ENCODE measurements at places on chromosomes 5 and 9. TPM values are rescaled to one million over a fixed set of nuclear protein-coding genes. Genes with fewer than 3 reads are reported as not detected.

DNA sequence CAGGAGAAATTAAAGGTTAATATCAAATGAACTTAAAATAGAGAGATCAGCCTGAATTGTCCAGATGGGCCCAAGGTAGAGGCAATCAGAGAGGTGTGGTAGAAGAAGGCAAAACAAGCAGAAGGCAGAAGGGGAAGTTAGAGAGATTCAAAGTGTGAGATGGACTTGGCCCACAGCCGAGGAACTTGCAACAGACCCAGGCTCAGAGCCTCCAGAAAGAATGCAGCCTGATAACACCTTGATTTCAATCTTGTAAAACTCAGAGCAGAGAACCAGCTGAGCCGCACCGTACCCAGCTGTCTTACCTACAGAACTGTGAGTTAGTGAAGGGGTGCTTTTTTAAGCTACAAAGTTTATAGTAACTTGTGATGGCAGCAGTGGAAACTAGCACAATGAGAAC lies 190.9 kb downstream of the RFK start:
- no peak overlapping the region for H3K27ac ChIP-seq
- H3K4me1 ChIP-seq, result peaks cover 17% of the 10 kb centered on the region
- no peaks in the 10 kb centered on the region for H3K36me3 ChIP-seq
- no peak overlapping the region for H3K4me3 ChIP-seq
- DNase-seq, result peak; percentile 29

GRCh38 chr5:101673120-101673519 lies 623.0 kb downstream of the SLCO4C1 start:
- H3K27me3 ChIP-seq, result no peaks in the 10 kb centered on the region
- no peaks in the 10 kb centered on the region for H3K36me3 ChIP-seq
- DNase-seq, result no peak

The TRIM7 gene
- 10.4 TPM for total RNA-seq

GRCh38 chr9:117707561-117707960 lies 3.4 kb downstream of the TLR4 start:
- peaks cover 6% of the 10 kb centered on the region for H3K36me3 ChIP-seq
- H3K27ac ChIP-seq, result no peak overlapping the region
- no peak for DNase-seq
- peaks cover 39% of the 10 kb centered on the region for H3K4me1 ChIP-seq
- no peak overlapping the region for H3K4me3 ChIP-seq
- H3K27me3 ChIP-seq, result no peaks in the 10 kb centered on the region

- DNase-seq, result no peak
- no peaks in the 10 kb centered on the region for H3K4me1 ChIP-seq
- no peak overlapping the region for H3K27ac ChIP-seq
- peaks cover 99% of the 10 kb centered on the region for H3K27me3 ChIP-seq
- H3K4me3 ChIP-seq, result no peak overlapping the region
These were observed 41.2 kb downstream of the SLC6A3 start for GRCh38 chr5:1404062-1404461.

The JMY gene
- 9.9 TPM for total RNA-seq

GRCh38 chr5:134508521-134509195 lies 16.8 kb upstream of the JADE2 start:
- no peaks in the 10 kb centered on the region for H3K36me3 ChIP-seq
- peak overlapping the region; percentile 92 for H3K27ac ChIP-seq
- peaks cover 95% of the 10 kb centered on the region for H3K4me1 ChIP-seq
- no peak overlapping the region for H3K4me3 ChIP-seq

- no peaks in the 10 kb centered on the region for H3K27me3 ChIP-seq
- DNase-seq, result no peak
- no peaks in the 10 kb centered on the region for H3K36me3 ChIP-seq
- no peaks in the 10 kb centered on the region for H3K4me1 ChIP-seq
These were observed 136.5 kb upstream of the LIFR start for GRCh38 chr5:38692781-38693527.

The GARIN3 gene
- total RNA-seq, result not detected

- H3K27ac ChIP-seq, result peak overlapping the region; percentile 48
- H3K27me3 ChIP-seq, result no peaks in the 10 kb centered on the region
- DNase-seq, result peak; percentile 67
These were observed 125.2 kb downstream of the GPBP1 start for GRCh38 chr5:57298985-57299491.

GRCh38 chr5:9115093-9115492 lies 430.8 kb downstream of the SEMA5A start:
- H3K4me3 ChIP-seq, result no peak overlapping the region
- H3K27ac ChIP-seq, result no peak overlapping the region
- no peaks in the 10 kb centered on the region for H3K27me3 ChIP-seq
- no peak for DNase-seq
- no peaks in the 10 kb centered on the region for H3K4me1 ChIP-seq
- no peaks in the 10 kb centered on the region for H3K36me3 ChIP-seq

DNA sequence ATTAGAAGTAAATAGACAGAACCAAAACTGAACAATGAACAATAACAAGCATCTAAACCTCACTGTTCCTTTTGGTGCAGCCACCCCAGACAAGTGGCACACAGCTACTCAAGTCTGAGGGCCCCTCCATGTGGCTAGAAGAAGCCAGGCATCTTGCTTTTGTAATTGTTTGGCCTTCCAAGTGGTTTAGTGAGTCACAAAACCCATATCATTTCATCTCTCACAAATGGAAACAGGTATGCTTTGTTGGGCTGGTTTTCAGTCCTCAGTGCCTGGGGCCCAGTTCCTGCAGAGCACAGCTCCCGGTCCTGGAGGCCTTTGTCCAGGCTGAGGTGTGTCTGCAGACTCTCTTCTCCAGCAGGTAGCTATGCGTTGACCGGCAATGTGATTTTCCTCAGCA lies 16.7 kb downstream of the PRLR start:
- H3K27ac ChIP-seq, result no peak overlapping the region
- no peaks in the 10 kb centered on the region for H3K36me3 ChIP-seq
- peaks cover 20% of the 10 kb centered on the region for H3K27me3 ChIP-seq
- no peak overlapping the region for H3K4me3 ChIP-seq
- DNase-seq, result no peak
- no peaks in the 10 kb centered on the region for H3K4me1 ChIP-seq

- no peak for DNase-seq
- H3K27ac ChIP-seq, result no peak overlapping the region
- no peaks in the 10 kb centered on the region for H3K27me3 ChIP-seq
- H3K4me1 ChIP-seq, result no peaks in the 10 kb centered on the region
- no peak overlapping the region for H3K4me3 ChIP-seq
These were observed 120.0 kb downstream of the FER start for GRCh38 chr5:108867656-108868055.

The TSSK1B gene
- total RNA-seq, result not detected

GRCh38 chr5:148899993-148900392 lies 73.6 kb downstream of the ADRB2 start:
- DNase-seq, result no peak
- H3K36me3 ChIP-seq, result no peaks in the 10 kb centered on the region

- H3K27ac ChIP-seq, result no peak overlapping the region
- H3K4me1 ChIP-seq, result no peaks in the 10 kb centered on the region
- no peak overlapping the region for H3K4me3 ChIP-seq
- DNase-seq, result no peak
- H3K36me3 ChIP-seq, result no peaks in the 10 kb centered on the region
These were observed 127.5 kb upstream of the PLCXD3 start for GRCh38 chr5:41637869-41638268.

GRCh38 chr9:131098391-131099101 lies 2.2 kb downstream of the AIF1L start:
- no peak for DNase-seq
- no peaks in the 10 kb centered on the region for H3K27me3 ChIP-seq
- no peak overlapping the region for H3K27ac ChIP-seq
- no peaks in the 10 kb centered on the region for H3K36me3 ChIP-seq

The TLR4 gene
- 0.28 TPM for total RNA-seq

The BARHL1 gene
- not detected for total RNA-seq

GRCh38 chr5:35331956-35332950 lies 102.0 kb upstream of the PRLR start:
- H3K27me3 ChIP-seq, result peaks cover 37% of the 10 kb centered on the region
- H3K36me3 ChIP-seq, result no peaks in the 10 kb centered on the region
- DNase-seq, result no peak

GRCh38 chr5:175394601-175395000 lies 49.4 kb downstream of the DRD1 start:
- peaks cover 8% of the 10 kb centered on the region for H3K27me3 ChIP-seq
- H3K36me3 ChIP-seq, result no peaks in the 10 kb centered on the region
- H3K27ac ChIP-seq, result no peak overlapping the region
- DNase-seq, result no peak
- no peaks in the 10 kb centered on the region for H3K4me1 ChIP-seq
- H3K4me3 ChIP-seq, result no peak overlapping the region

The CNTLN gene
- 3.6 TPM for total RNA-seq

DNA sequence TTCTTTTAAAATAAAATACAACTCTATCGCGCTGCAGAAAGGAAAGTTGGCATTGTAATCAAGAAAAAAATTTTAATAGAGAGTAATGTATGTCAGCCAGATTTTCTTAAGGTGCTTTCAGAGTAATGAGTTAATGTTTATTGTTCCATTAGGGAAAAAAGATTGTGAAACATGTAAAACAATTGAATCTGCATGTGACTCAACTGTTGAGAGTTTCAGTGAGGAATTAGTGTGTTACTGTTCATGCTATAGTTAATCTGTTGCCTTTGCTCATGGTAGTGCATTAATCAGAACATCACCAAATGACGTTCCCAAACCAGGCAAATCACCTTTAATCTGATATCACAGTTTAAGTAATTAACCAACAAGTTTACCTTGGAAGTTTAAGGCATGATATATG lies 600.5 kb downstream of the NR2F1-AS1 start:
- H3K27ac ChIP-seq, result no peak overlapping the region
- H3K4me3 ChIP-seq, result no peak overlapping the region
- no peak for DNase-seq

GRCh38 chr5:5800801-5801761 lies 378.6 kb downstream of the ICE1 start:
- no peak overlapping the region for H3K27ac ChIP-seq
- no peak for DNase-seq
- H3K4me3 ChIP-seq, result no peak overlapping the region
- H3K27me3 ChIP-seq, result peaks cover 87% of the 10 kb centered on the region
- H3K36me3 ChIP-seq, result no peaks in the 10 kb centered on the region
- no peaks in the 10 kb centered on the region for H3K4me1 ChIP-seq

DNA sequence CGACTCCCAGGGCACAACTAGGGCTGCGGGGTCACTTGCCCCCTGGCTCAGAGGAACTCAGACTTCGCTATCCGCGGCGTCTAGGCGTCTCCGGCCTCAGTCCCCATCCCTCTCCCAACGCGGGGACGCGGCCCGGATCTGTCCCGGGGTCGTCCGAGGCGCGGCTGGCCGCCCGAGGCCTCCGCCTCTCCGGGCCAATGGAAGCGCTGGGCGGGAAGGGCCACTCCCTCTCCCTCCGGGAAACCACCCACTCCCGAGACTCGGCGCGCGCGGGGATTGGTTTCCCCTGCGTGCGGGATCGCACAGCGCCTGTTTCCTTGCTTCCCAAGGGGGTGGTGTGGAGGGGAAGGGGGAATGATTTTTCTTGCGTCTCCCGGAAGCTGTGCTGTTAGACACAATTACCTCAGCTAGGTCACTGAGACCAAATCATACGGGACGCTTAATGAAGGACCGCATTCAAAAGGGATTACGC lies 38.3 kb downstream of the NR2F1 start:
- H3K4me3 ChIP-seq, result peak overlapping the region; percentile 90
- H3K4me1 ChIP-seq, result peaks cover 13% of the 10 kb centered on the region
- H3K36me3 ChIP-seq, result no peaks in the 10 kb centered on the region
- no peaks in the 10 kb centered on the region for H3K27me3 ChIP-seq
- peak; percentile 53 for DNase-seq
- H3K27ac ChIP-seq, result peak overlapping the region; percentile 11

DNA sequence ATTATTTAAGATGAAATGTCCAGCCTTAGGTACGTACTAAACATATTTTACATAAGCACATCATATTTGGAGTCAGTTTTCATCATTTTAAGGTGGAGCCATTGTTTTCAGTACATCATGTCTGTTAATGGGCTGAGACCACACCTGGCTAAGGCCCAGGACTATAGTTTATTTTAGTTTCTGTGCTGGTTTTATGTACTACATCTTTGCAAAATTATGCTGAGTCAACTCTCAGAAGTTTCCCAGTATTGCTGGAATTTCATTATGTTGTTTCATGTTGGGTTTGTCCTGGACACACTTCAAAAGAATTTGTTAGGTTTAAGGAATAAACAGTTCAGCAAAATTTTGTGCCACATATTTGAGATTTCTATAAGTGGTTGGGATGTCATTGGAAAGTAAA lies 171.2 kb downstream of the CCDC171 start:
- H3K27ac ChIP-seq, result no peak overlapping the region
- no peaks in the 10 kb centered on the region for H3K4me1 ChIP-seq
- no peaks in the 10 kb centered on the region for H3K27me3 ChIP-seq

The DMGDH gene
- total RNA-seq, result 8.1 TPM

DNA sequence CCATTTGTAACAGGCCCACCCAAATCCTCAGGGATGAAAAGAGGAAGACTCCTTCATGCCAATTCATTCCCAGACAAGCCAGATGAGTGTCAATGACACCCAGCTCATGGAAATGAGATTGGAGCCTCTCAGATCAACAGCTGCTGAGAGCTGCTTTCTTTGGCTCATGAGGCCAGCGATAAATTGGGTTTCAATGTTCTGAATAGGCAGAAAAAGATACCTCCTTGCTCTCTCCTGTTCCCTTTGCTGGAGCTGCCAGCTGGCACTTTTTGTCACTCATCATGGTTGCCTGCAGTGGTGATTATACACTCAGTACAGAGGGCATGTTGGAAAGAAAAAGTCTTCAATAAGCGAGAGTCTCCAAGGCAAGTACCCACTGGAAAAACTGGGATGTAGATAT lies 47.1 kb downstream of the SH3RF2 start:
- no peak overlapping the region for H3K4me3 ChIP-seq
- no peak for DNase-seq
- no peak overlapping the region for H3K27ac ChIP-seq

The TTC23L gene
- total RNA-seq, result 7.1 TPM

Data from PC-9 (cell line).